ENCODE measurements at places on chromosomes 12 and 14.

- DNase-seq, result no peak
These were observed 473.1 kb downstream of the ATP23 start for GRCh38 chr12:58414398-58414871.

DNA sequence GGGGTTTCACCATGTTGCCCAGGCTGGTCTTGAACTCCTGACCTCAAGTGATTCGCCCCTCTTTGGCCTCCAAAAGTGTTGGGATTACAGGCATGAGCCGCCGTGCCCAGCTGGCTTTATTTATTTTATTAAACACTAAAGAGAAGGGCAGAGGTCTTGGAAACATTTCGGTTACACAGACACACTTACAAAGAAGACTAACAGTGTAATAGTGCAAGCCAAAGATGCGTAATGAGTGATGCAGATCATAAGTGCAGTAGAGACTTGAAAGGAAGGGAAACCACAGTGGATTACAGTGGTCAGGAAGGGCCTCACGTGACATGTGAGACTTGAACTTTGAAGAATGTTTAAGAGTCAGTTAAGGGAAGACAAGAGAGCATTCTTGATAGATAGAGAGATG lies 33.9 kb upstream of the CDK17 start:
- DNase-seq, result no peak

DNA sequence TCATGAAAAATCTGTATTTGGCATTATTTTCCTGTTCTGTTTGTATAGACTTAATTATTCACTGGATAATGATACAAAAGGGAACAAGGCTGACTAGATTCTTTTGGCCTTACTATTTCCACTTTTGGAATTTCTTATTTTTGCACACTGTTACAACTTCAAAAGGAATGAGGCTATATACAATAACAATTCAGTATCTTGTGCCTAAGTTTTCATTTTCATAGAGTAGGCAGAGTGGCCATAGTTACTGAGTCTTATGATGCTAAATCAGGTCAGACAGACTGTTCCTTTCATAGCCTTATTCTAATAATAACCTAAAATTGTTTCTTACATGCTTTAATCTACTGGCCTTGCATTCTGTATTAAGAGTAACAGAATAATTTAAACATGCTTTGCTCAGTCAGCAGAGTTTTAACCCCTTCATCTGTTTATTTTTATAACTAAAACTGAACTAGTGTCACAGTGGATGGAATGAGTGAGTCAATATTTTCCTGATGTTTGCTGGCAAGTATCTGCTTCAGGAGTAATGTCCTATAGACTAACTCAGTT lies 10.5 kb downstream of the TTC8 start:
- no peak for DNase-seq

DNA sequence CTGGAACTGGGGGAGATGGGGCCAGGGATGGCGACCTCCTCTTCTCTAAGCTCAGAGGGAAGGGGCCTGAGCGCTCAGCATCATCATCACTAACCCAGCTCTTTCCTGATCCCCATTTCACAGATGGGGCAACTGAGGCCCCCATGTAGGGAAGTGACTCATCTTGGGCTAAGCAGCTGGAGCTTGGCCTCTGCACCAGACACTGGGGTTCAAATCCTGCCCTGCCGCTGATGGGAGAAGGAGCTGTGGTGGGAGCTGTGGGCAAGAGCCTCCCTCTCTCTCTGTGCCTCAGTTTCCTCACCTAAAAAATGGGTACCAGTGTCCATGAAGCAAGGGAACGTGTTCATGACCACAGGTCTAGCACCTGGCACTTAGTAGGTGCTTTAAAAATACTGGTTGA lies 2.6 kb upstream of the TRPV4 start:
- DNase-seq, result no peak

DNA sequence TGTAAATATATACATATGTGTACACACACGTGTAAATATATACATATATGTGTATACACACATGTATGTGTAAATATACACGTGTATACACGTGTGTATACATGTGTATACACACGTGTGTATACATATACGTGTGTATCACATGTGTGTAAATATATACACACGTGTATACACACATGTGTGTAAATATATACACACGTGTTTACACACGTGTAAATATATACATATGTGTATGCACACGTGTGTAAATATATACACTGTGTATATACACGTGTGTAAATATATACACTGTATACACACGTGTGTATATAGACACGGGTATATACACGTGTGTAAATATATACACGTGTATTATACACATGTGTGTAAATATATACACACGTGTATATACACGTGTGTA lies 71.7 kb downstream of the RPAP3 start:
- no peak for DNase-seq

DNA sequence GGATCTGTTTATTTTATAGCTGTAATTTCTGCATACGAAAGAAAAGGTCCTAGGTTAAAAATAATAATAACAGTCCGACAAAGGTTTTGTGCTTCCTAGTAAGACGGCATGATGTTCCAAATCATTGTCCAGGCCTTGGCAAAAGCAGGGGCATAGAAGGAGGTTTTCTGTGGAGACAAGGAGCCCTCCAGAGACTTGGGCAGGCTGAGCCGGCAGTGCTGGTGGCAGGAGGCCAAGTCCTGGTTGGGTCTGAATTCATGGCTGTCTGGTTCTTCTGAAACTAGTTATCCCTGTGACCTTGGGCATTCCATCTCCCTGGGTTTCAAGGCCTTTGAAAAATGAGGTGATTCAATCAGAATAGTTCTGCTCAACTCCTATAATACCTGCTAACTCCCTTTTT lies 44.0 kb downstream of the KCNK13 start:
- DNase-seq, result no peak

DNA sequence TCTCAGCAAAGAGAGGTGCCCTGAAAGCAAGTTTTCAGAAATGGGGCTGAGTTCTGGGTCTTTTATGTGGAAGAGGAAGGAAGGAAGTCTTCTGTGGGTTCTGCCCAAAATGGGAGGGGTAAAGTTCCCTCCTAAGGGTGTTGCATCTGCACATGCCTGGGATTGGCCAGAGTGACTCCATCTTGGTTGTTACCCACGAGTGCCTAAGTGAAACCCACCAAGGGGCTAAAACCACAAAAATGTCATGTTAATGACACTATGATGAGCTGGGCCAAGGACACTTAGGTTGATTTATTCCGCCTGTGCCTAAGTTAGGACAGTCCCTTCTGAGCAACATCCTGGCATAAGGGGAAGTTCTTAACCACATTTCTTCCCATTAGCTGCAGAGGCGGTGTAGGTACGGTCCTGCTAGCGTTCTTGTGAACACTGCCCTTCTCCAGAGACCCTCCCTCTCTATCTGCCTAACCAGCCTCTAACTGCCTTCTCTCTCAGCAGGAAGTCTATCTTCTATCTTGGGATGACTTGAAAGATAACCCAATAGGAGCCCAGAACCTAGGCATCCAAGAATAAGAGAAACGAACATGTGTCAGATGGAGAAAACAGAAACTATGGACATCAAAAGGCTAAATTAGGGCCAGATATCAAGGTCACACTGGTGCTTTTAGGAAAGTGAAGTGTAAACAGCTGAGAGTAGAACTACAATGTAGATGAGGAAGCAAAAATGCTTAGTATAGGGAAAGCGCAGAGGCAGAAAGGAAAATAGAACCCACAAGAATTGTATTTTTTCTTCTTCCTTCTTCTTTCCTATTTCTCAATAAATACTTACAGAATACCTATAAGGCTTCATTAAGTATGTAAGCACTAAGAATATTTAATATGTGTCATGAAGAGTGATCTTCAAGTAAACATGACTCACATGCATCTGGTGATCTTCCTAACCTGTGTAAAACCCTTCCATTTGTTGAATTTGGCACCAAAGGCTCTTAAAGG lies 104.2 kb upstream of the AMN1 start:
- DNase-seq, result peak; percentile 1

DNA sequence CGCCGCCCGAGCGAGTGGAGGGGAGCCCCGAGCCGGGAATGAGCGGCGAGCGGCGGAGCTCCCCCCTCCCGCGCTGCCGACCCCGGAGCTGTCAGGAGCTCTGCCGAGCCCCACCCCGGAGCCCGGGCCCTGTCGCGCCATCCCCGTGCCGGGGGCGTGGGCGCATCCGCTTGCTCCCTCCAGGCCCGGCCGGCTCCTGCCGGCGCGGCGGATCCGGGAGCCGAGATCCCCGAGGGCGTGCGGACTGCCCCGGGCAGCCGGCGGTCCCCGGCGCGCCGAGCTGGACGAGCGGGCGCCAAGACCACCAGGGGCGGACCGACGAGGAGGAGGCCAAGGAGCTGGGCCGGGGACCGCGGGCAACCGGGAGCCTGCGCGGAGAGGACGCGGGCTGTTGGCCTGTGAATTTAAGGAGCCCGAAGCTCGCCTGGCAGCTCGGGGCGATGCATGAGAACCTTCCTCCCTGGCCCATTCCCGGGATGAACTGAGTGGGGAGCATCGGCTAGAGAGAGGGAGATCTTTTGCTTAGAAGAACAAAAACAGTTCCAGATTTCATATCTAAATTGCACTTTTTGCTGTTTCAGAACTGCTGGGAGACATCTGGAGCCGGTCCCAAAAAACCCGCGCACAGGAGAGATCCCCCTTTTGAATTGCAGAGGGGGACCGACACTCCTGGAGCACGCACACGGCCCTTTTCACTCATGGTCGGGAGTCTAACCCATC lies 2.0 kb downstream of the PTHLH start:
- DNase-seq, result no peak

DNA sequence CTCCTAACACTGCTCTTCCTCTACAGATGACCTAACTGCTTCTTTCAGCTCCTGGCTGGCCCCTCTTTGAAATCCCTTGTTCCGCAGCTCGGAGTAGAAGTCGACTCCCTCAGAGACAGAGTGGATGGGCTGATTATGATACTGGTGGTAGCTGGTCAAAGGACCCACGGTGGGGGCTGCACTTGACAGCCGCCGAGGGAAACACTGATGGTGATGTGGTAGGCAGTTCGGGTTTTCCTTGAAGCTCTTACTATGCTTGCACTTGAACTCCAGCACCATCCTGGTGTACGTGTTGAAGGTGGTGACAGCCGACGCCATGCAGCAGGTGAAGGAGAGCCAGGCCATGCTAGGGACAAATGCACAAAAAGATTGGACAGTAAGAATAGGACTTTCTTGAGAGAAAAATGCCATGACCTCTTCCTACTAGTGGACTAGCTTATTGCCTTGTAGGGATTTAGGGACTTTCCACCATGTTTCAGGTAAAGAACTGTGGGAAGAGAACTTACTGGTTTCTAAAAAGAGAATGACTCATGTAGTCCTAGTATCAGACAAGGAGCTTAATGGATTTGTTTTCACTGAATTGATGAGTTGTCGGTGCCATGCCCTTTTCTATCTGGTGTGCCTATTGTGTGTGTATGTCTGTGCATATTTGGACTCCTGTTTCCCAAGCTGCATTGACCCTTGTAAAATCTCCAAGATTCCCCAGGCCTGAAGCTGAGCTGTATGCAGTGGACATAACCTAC lies 18.4 kb downstream of the GSG1 start:
- DNase-seq, result no peak

- no peak for DNase-seq
These were observed 15.5 kb downstream of the RIC8B start for GRCh38 chr12:106790020-106790419.

GRCh38 chr14:33948145-33948868 lies 2.6 kb downstream of the EGLN3 start:
- no peak for DNase-seq

DNA sequence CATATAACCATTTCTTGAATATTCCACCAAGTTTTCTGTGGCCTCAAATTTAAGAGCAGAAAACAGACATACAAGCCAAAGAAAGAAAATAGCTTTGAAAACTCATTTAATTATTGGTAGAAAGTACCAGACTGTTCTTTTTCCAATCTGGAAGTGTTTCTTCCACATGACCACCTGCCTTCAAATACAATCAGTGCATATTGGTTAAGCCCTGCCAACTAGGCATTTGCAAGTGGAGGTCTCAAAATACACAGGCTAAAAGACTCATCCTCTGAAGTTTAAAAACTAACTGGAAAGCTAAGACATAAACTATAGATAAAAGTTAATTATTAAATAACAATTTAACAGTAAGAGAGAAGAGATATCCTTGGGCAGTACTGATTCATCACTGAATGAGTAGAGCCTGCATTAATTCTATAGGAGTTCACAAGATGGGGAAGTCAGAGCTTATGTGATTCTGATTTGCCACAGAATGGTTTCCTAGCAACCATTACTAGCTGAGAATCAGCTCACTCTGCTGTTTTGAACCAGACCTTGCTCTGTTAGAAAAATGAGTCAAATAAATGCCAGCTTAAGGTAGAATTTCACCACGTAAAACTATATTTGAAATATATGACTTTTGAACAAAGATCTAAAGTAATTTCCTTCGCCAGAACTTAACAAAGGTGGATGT lies 433.8 kb downstream of the FUT8 start:
- no peak for DNase-seq

GRCh38 chr14:93008381-93008780 lies 85.4 kb downstream of the CHGA start:
- no peak for DNase-seq

DNA sequence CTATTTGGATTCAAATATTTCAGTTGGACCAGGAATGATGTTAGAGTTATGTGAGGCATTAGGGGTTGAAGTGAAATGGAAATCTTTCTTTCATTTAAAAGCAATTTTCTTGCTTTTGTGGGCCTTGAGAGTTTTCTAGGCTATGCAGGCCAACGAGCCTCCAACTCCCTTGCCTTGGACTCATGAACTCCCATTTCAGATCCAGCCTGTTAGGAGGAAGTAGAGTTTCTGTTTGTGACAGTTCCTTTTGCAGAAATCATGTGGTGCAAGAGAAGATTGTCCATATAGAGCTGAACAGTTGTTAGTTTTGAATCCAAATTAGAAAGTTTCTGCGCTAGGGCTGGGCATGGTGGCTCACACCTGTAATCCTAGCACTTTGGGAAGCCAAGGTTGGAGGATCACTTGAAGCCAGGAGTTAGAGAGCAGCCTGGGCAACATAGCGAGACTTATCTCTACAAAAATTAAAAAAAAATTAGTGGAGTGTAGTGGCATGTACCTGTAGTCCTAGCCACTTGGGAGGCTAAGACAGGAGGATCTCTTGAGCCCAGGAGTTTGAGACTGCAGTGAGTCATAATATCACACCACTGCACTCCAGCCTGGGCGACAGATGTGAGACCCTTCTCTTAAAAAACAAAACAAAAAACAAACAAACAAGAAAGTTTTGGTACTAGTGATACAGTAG lies 47.3 kb upstream of the MED13L start:
- DNase-seq, result no peak

GRCh38 chr14:53716578-53716977 lies 240.0 kb downstream of the BMP4 start:
- DNase-seq, result no peak

- DNase-seq, result no peak
These were observed 30.0 kb downstream of the HCFC2 start for GRCh38 chr12:104094284-104094683.

- DNase-seq, result no peak
These were observed 100.2 kb downstream of the NUMB start for GRCh38 chr14:73358187-73358586.

- no peak for DNase-seq
These were observed 258.6 kb downstream of the ADAMTS20 start for GRCh38 chr12:43293396-43293795.

Data from stimulated activated CD4-positive, alpha-beta T cell treated with anti-CD3 and anti-CD28 coated beads, Interleukin-12 subunit alpha, Interleukin-12 subunit beta, amount 100 ng/mL, for 24 hours (primary cell).